ENCODE measurements at places on chromosomes 2 and 18. TPM values are rescaled to one million over a fixed set of nuclear protein-coding genes. Genes with fewer than 3 reads are reported as not detected.
A peak's percentile ranks its signal among the peaks of the same experiment; 100 is the strongest.

GRCh38 chr2:20186078-20186854, 38.7 kb downstream of the SDC1 start:
- H3K27ac ChIP-seq = peak overlapping the region; percentile 73
- H3K27me3 ChIP-seq = no peaks in the 10 kb centered on the region
- no peak overlapping the region for H3K4me3 ChIP-seq

GRCh38 chr2:200790185-200790584, 21.5 kb upstream of the BZW1 start:
- H3K27ac ChIP-seq = no peak overlapping the region
- no peaks in the 10 kb centered on the region for H3K36me3 ChIP-seq
- no peak for DNase-seq

- no peak overlapping the region for H3K27ac ChIP-seq
- H3K4me1 ChIP-seq = no peaks in the 10 kb centered on the region
- H3K4me3 ChIP-seq = no peak overlapping the region
- no peak for DNase-seq
- H3K27me3 ChIP-seq = no peaks in the 10 kb centered on the region
These were observed 553.4 kb downstream of the TNS1 start for GRCh38 chr2:217449444-217449843.

GRCh38 chr2:6776125-6776524, 89.6 kb downstream of the CMPK2 start:
- no peak for DNase-seq
- no peaks in the 10 kb centered on the region for H3K27me3 ChIP-seq
- peaks cover 7% of the 10 kb centered on the region for H3K4me1 ChIP-seq

- no peaks in the 10 kb centered on the region for H3K4me1 ChIP-seq
- H3K27me3 ChIP-seq = no peaks in the 10 kb centered on the region
- DNase-seq = no peak
- no peaks in the 10 kb centered on the region for H3K36me3 ChIP-seq
- H3K4me3 ChIP-seq = no peak overlapping the region
- H3K27ac ChIP-seq = no peak overlapping the region
These were observed 103.9 kb upstream of the TMEFF2 start for GRCh38 chr2:192298664-192299063.

GRCh38 chr18:12883372-12883683, 709 bp downstream of the PTPN2 start:
- H3K27ac ChIP-seq = peak overlapping the region; percentile 100
- H3K4me3 ChIP-seq = peak overlapping the region; percentile 79
- no peaks in the 10 kb centered on the region for H3K36me3 ChIP-seq
- no peaks in the 10 kb centered on the region for H3K27me3 ChIP-seq

- H3K27ac ChIP-seq = no peak overlapping the region
- no peaks in the 10 kb centered on the region for H3K36me3 ChIP-seq
- DNase-seq = no peak
- no peak overlapping the region for H3K4me3 ChIP-seq
- no peaks in the 10 kb centered on the region for H3K4me1 ChIP-seq
- no peaks in the 10 kb centered on the region for H3K27me3 ChIP-seq
These were observed 91.3 kb downstream of the ZNF804A start for GRCh38 chr2:184689638-184690037.

GRCh38 chr18:68033466-68033865, 516.9 kb upstream of the DSEL start:
- no peaks in the 10 kb centered on the region for H3K4me1 ChIP-seq
- DNase-seq = no peak
- no peaks in the 10 kb centered on the region for H3K27me3 ChIP-seq
- no peak overlapping the region for H3K4me3 ChIP-seq
- no peak overlapping the region for H3K27ac ChIP-seq

REG3G gene
- 171 TPM for total RNA-seq

IL1R2 gene
- not detected for total RNA-seq
